ENCODE measurements at places on chromosomes 1 and 21.

- no peak for DNase-seq
These were observed 1.3 kb upstream of the PLA2G5 start for GRCh38 chr1:20068722-20069121.

DNA sequence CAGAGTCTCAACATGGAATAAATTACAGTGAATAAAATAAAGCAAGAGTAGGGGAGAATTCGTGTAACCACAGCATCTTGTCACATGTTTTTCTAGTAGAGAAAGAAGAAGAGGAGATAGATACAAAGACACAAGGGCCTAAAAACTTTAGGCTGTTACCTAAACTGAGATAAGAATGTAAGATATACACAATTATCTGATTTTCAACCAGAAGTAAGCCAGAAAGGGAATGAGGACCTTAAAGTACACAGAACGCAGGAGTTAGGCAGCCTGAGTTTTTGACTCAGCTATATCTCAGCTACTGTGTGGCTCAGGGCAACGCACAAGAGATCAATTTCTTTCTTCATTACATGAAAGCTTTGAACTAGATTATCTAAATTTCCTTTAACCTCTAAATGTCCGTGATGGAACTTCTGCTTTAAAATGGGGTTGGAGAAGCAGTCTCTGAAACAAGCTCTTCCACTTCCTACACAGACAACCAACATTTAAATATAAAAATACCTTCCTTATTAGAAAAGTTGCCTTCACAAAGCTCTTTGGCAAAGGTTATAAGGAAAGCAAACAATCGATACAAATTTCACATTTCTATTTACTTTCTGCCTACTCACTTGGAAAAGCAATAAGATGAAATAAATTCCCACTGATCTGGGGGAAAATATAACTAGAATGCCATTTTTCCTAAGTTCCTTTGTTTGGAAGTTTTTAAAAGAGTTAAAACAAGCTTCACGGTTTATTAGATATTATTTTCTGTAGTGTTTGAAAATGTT, 5.2 kb upstream of the RGS13 start:
- no peak for DNase-seq

DNA sequence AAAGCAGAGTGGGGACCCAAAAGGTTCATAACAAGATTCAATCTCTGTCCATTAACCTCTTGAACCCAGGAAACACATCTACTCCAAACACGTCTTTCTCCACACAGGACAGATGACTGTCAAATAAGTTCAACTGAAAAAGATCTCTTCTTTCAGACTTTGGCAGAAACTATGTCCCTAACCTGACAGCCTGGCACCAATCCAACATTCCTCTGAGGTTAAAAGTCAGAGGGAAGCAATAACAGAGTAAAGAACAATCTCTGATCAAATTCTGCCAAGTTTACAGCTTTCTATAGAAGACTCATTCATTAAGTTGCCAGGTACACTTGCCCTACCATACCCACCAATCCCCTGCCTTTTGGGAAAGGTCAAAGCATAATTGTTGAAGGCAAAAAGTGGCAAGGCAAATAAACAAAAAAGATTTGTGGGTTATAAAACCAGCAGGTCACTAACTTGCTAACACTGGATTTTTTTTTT, 31.9 kb downstream of the OTUD7B start:
- DNase-seq: no peak

- DNase-seq: no peak
These were observed 605.5 kb downstream of the KIF26B start for GRCh38 chr1:245760301-245760700.

GRCh38 chr1:216448011-216448510, 24.8 kb upstream of the USH2A start:
- DNase-seq: no peak

DNA sequence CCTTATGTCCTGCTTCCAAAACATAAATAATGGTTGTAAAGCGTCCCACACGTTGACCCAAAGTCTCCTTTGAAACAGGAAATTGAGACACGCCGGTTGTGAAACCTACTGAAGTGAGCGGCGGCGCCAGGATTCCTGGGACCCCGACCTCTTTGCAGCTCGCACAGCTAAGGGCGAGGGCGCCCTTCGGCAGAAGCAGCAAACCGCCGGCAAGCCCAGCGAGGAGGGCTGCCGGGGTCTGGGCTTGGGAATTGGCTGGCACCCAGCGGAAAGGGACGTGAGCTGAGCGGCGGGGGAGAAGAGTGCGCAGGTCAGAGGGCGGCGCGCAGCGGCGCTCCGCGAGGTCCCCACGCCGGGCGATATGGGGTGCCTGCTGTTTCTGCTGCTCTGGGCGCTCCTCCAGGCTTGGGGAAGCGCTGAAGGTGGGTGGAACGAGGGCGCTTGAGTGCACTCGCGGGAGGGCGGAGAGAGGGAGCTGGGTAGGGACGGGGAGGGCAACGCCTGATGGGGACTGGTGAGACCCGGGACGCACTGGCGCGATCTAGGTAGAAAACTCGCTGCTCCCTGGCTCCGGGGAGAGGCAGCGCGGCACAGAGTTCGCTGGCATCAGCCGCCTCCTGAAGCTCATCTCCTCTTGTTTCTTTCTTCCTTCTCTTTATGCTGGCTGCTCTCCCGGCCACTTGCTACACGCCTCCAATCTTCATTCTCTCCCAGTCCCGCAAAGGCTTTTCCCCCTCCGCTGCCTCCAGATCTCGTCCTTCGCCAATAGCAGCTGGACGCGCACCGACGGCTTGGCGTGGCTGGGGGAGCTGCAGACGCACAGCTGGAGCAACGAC, at the start of gene CD1D:
Gene CD1D, plus strand, starts transcription at position 155 of the 836 bp plus-strand sequence. Its CDS starts 207 bp downstream, at position 362.
- DNase-seq: peak; percentile 77

All from neural progenitor cell (in vitro differentiated cells).